ENCODE measurements at places on chromosomes 5 and 9. TPM values are rescaled to one million over a fixed set of nuclear protein-coding genes. Genes with fewer than 3 reads are reported as not detected.

The NOTCH1 gene
- total RNA-seq: 47.4 TPM

The BARX1 gene
- total RNA-seq: 0.27 TPM

The GAS1 gene
- 105 TPM for total RNA-seq

The ST8SIA4 gene
- total RNA-seq: 15.6 TPM

The CNTFR gene
- 4.2 TPM for total RNA-seq

The SLC4A9 gene
- total RNA-seq: not detected

The GLDC gene
- 0.63 TPM for total RNA-seq

The C9orf153 gene
- total RNA-seq: 1.3 TPM

The TPPP gene
- total RNA-seq: 9.8 TPM

The OCLN gene
- total RNA-seq: 2.6 TPM

The KCNT1 gene
- 0.16 TPM for total RNA-seq

The MCC gene
- 13.9 TPM for total RNA-seq

The LRRC70 gene
- 9.6 TPM for total RNA-seq
